Fibroblast of mammary gland (primary cell): ENCODE measurements at places on chromosomes 12 and 14.

GRCh38 chr12:44504799-44505198 is 371.3 kb downstream of the NELL2 start:
- no peak for DNase-seq

GRCh38 chr12:54427106-54427505 is 8.0 kb upstream of the ITGA5 start:
- DNase-seq: no peak

DNA sequence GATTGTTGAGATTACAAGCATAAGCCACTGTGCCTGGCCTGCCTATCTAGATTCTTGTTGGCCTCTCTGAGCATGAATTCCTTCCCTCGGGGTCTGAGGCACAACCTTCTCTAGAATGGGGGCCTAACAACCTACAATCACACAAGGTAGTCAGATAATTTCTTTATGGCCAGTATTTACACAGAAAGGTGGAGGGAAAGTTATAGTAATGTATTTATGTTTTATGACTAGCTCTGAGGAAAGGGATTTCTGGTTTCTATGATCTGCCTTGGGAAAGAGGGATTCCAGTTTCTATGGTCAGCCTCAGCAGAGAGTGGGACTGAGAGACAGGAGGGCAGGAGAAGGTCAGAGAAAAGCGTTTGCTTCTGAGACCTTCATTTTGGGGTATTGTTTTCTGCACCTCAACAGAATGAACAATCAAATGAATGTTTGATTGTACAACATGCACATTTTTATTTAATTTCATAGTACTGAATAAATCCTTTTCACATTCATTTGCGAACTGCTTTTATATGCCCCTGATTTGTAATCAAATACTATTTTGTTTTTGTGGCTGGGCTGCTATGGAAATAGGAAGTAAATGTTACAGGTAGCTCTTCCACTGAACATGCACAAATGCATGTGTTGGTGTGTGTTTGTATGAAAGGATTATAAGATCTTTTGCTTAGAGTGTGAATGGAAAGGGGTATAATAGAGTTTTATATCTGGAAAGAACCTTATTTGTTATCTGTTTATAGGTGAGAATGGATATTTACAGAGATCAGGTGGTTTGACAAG is 499.7 kb upstream of the RGS6 start:
- no peak for DNase-seq

- peak; percentile 17 for DNase-seq
Observed at GRCh38 chr12:113955109-113955970, 10.8 kb downstream of the RBM19 start.

DNA sequence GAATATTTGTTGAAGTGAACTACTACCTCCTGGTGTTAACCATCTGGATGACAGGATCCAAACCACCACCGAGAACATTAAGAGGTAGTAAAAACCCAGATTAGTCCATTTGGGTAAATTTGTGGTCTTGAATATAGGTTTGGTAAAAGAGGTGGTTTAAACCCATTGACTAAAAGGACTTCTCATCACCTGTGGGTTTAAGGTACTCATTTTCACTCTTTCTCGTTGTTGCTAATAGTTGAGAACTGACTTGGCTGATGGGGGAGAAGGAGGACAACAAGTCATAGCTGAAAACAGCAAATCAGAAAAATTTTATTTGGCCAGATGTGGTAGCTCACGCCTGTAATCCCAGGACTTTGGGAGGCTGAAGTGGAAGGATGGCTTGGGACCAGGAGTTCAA is 59.2 kb downstream of the ACADS start:
- no peak for DNase-seq

DNA sequence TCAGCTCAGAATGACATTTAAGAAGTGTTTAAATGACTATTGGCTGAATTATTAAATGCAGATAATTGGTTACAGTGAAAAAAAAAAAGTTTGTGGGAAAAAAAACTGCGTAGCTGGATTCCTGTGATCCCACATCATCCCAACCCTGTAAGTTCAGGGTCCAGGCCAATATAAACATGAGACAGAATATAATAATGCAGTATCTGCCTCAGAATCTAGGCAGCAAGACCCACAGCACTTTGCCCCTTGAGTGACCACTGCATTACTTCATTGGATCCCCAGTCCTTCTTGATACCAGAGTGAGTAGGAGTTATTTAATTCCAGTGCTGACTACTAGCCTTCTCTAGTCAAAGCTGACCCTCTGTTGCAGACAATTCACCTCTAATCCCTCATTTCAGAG is 272.6 kb downstream of the CCER1 start:
- DNase-seq: peak; percentile 88

- DNase-seq: no peak
Observed at GRCh38 chr14:47085678-47086077, 434.1 kb upstream of the RPL10L start.

GRCh38 chr14:59981564-59981963 is 61.6 kb downstream of the LRRC9 start:
- DNase-seq: no peak

- no peak for DNase-seq
Observed at GRCh38 chr14:100539003-100539660, 48.1 kb downstream of the BEGAIN start.

DNA sequence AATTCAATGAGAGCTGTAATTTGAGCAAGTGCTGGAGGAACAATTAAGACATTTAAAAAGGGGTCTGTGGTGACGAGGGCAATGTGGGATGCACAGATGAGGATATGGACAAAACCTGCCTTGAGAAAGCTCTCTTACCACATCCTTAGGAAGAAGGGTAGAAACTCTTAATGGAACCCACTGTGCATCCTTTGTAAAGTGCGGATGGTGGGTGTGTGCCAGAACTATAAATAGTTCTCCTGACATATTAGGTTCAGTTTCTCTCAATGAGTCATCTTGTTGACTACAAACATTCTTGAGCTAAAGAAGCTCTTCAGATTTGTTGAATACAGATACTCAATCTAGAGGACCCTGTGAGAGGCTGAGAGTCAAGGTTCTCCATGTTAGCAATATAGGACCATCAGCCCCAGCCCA is 106.1 kb upstream of the ANO4 start:
- peak; percentile 25 for DNase-seq

- DNase-seq: no peak
Observed at GRCh38 chr12:124364543-124364942, 69.7 kb downstream of the RFLNA start.

DNA sequence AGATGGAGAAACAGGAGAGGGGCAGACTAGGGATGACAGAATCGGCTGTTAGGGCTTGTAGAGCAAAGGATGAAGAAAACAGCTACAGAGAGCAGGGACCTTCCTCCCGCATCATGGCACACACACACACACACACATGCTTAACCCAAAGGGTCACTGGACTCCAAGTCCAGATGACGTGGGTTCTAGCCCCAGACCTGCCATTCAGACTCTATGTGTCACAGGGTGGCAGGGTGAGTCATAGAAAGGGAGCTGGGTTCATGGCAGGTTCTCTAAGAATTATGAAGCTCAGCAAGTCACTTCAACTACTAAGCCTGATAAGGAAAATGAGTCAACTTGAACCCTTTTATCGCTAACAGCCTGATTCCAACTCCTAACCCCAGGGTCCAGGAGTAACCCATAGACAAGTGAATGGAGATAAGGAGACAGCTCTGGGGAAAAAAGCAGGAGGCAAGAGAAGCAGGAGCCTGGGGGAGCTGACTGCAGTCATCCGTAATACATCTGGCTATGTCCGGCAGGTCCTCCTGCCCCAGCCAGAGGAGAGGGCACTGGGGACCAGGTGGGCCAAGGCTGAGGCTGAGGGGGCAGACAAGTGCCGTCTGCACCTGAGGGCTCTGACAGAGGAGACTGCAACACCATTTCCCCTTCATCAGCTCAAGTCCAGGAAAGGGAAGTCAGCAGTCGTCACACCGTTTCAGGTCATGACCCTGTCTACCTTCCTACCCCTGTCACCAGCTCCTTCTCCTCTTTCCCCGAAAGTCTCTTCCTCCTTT is 3.6 kb upstream of the TNFRSF1A start:
- peak; percentile 99 for DNase-seq

DNA sequence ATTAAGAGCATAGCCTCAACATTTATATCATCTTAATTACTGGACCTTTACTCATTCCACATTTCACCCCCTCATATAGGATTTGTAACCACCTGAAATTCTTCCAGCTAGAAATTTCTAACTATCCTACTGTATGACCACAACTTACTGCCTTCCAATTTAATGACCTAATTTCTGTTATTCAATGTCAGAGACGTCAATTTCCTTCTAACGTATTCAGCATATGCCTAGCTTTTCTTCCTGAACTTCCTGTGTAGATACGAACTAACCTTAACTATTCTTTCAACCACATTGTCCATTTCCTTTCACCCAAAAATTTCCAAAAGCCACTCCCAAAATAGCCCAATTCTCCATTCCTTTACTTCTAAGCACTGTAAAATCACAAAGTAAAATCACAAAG is 108.0 kb downstream of the EEA1 start:
- no peak for DNase-seq
